ENCODE measurements at places on chromosomes 3 and 15. TPM values are rescaled to one million over a fixed set of nuclear protein-coding genes. Genes with fewer than 3 reads are reported as not detected.
A peak's percentile ranks its signal among the peaks of the same experiment; 100 is the strongest.

SCN11A gene
- total RNA-seq: 0.11 TPM

GRCh38 chr3:25273582-25274171 is 154.4 kb upstream of the RARB start:
- DNase-seq: no peak

SERF2 gene
- total RNA-seq: 987 TPM

TMOD2 gene
- 14.7 TPM for total RNA-seq

GRCh38 chr3:127204841-127205582 is 12.1 kb downstream of the PRR23E start:
- no peak for DNase-seq

SLC26A6 gene
- 54.4 TPM for total RNA-seq

GRCh38 chr15:90071220-90071807 is 31.0 kb downstream of the IDH2 start:
- DNase-seq: peak; percentile 70
